ENCODE measurements at places on chromosomes 5 and 9. TPM values are rescaled to one million over a fixed set of nuclear protein-coding genes. Genes with fewer than 3 reads are reported as not detected.

DNA sequence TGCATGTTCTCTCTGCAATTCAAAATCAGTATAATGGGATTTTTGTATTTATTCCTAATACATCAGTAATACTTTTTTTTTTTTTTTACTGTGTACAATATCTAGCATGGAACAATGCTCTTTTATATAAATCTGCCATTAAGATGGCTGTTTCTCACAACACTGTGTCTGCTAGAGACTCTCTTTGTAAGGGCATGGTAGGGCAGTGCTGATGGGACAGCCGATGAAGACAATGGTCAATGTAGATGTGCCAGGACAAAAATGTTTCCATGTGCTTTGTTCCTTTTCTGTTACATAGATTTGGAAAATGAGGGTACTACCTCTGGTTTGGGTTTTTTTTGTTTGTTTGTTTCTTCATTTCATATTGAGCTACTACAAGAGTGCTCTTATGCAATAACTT lies 95.3 kb upstream of the ITGA2 start:
- H3K27ac ChIP-seq: no peak overlapping the region
- H3K36me3 ChIP-seq: no peaks in the 10 kb centered on the region
- H3K4me1 ChIP-seq: peaks cover 4% of the 10 kb centered on the region
- H3K4me3 ChIP-seq: no peak overlapping the region

DNA sequence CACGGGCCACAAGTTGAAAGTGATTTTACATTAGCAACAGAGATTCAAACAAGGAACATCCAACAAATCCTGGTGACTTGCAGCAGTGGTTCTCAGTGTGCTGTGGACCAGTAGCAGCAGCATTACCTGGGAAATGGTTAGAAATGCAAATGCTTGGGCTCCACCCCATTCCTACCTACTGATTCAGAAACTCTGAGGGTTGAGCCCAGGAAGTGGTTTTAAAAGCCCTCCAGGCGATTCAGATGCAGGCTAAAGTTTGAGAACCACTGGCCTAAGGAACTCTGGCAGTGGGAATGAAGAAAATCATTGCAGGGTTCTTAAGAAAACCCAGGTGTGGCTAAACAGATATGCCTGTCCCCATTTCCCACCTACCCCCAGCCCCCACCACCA lies 398.8 kb downstream of the ENC1 start:
- H3K4me1 ChIP-seq: peaks cover 40% of the 10 kb centered on the region
- no peaks in the 10 kb centered on the region for H3K27me3 ChIP-seq
- H3K36me3 ChIP-seq: no peaks in the 10 kb centered on the region
- H3K4me3 ChIP-seq: peak overlapping the region; percentile 15
- DNase-seq: peak; percentile 60
- peak overlapping the region; percentile 96 for H3K27ac ChIP-seq

GRCh38 chr5:80246995-80247729 lies 8.7 kb downstream of the SERINC5 start:
- no peaks in the 10 kb centered on the region for H3K27me3 ChIP-seq
- peak; percentile 71 for DNase-seq
- H3K4me3 ChIP-seq: peak overlapping the region; percentile 40
- peaks cover 38% of the 10 kb centered on the region for H3K4me1 ChIP-seq

DNA sequence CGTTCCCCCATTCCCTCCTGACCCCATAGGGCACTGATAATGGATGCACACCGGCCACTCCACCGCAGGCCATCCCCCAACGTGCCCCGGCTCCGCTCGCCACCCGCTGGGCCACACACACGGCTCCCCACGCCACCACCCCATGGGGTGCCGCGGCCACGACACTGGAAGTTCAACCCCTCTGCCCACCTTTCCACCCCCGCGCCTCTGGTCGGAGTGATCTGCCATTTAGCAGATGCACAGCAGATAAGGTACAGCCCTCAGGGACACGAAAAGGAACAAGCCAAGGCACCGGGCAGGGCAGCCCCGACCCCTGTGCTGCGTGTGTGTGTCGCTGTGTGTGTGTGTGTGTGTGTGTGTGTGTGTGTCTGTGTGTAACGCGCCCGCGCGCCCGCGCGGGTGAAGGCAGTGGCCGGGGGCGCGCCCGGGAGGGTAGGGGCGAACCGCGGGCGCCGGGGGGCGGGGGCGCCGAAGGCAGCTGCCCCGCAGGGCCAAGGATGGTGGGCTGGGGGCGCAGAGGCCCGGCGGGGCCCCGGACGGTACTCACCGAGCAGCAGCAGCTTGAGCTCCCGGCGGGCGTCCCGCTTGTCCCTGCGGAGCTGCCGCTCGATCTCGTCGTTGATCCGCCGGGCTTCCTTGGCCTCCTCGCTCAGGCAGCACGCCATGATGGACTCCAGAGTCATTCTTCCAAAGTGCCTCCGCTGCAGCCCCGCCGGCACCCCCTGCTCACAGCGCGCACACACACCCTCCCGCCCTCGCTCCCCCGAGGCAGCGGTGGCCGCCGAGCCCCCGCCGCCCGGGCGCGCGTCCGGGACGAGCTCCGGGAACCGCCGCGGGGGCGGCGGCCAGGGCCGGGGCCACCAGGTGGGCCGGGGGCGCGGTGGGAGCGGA lies 813 bp downstream of the GNAQ start:
- H3K4me1 ChIP-seq: peaks cover 45% of the 10 kb centered on the region
- DNase-seq: no peak
- H3K27ac ChIP-seq: peak overlapping the region; percentile 54
- H3K4me3 ChIP-seq: peak overlapping the region; percentile 91
- no peaks in the 10 kb centered on the region for H3K27me3 ChIP-seq
- no peaks in the 10 kb centered on the region for H3K36me3 ChIP-seq

- H3K27ac ChIP-seq: no peak overlapping the region
- H3K4me3 ChIP-seq: no peak overlapping the region
- DNase-seq: no peak
- H3K4me1 ChIP-seq: peaks cover 8% of the 10 kb centered on the region
- H3K36me3 ChIP-seq: no peaks in the 10 kb centered on the region
- H3K27me3 ChIP-seq: no peaks in the 10 kb centered on the region
Measured at GRCh38 chr5:95988877-95989276, 27.2 kb upstream of the ELL2 start.

DNA sequence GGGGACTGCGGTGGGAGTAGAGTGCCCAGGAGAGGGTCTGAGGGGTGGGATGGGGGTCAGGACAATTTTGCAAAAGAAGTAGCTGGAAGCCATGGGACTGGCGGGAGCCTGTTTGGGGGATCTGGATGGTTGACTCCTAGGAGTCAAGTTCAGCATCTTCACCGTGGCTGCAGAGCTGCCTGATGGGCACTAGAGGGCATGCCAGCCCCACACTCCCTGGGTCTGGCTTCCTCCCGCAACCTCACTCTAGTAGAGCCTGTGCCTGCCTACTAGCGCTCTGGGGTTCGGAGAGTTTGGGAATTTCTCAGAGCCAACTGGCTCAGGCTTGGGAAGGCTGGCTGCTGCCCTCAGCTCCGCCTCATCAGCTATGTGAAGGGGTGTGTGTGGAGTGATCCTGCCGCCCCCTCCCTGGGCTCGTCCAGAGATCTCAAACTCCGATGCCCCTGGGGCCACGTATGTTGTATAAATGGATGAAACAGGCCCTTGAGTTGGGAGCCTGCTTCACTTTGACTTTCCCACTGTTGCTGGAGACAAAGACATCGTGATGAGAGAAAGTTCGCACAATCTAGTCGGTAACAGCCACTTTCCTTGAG lies 10.8 kb downstream of the TSPAN17 start:
- no peaks in the 10 kb centered on the region for H3K36me3 ChIP-seq
- no peaks in the 10 kb centered on the region for H3K27me3 ChIP-seq
- H3K4me1 ChIP-seq: peaks cover 8% of the 10 kb centered on the region
- DNase-seq: no peak

DNA sequence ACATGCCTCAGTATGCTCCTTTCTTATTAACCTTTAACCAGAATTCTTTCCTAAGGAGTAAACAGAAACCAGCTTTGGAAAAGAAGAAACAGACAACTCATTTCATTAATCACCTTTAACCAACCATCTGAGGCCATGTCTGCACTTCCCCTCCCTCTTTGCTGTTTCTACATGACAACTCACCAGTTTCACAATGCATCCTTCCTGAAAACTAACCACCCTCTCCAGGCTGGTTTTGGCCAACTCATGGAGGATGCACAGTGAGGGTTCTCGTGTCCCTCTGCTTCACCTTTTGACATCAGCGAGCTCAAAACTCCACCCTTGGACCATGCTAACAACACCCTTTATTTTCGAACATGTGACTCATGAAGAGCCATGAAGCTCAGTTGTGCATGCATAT lies 244.1 kb downstream of the ELAVL2 start:
- H3K27me3 ChIP-seq: no peaks in the 10 kb centered on the region
- H3K4me3 ChIP-seq: no peak overlapping the region
- H3K4me1 ChIP-seq: no peaks in the 10 kb centered on the region
- H3K36me3 ChIP-seq: no peaks in the 10 kb centered on the region

- DNase-seq: no peak
- H3K36me3 ChIP-seq: no peaks in the 10 kb centered on the region
Measured at GRCh38 chr9:33851301-33851700, 34.3 kb downstream of the UBE2R2 start.

DNA sequence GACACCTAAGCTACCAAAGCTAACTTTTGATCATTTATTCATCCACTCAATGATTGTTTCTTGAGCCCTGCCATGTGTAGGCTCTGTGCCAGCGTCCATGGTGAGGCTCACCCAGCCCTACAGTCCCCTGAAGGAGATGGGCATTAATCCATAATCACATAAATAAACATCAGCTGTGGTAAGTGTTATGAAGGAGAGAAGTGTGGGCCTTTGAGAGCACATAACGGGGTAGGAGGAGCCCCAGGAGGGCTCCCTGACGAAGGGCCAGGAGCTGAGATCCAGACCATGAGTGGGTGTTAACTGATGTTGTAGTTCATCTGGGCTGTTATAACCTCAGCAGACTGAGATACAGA lies 53.9 kb upstream of the AFAP1L1 start:
- no peak for DNase-seq
- H3K27me3 ChIP-seq: no peaks in the 10 kb centered on the region
- H3K4me1 ChIP-seq: no peaks in the 10 kb centered on the region
- peaks cover 3% of the 10 kb centered on the region for H3K36me3 ChIP-seq

GRCh38 chr5:73387149-73387591 lies 61.4 kb downstream of the FOXD1 start:
- H3K27me3 ChIP-seq: peaks cover 5% of the 10 kb centered on the region
- H3K4me1 ChIP-seq: peaks cover 6% of the 10 kb centered on the region
- no peak overlapping the region for H3K27ac ChIP-seq
- H3K36me3 ChIP-seq: no peaks in the 10 kb centered on the region
- no peak for DNase-seq

- DNase-seq: no peak
- no peaks in the 10 kb centered on the region for H3K36me3 ChIP-seq
- H3K4me1 ChIP-seq: peaks cover 4% of the 10 kb centered on the region
- no peak overlapping the region for H3K4me3 ChIP-seq
Measured at GRCh38 chr5:169101966-169102365, 199.0 kb downstream of the SLIT3 start.

GRCh38 chr5:58871648-58872242 lies 288.9 kb downstream of the RAB3C start:
- no peak overlapping the region for H3K27ac ChIP-seq
- DNase-seq: no peak
- peaks cover 4% of the 10 kb centered on the region for H3K4me1 ChIP-seq
- no peaks in the 10 kb centered on the region for H3K36me3 ChIP-seq

DNA sequence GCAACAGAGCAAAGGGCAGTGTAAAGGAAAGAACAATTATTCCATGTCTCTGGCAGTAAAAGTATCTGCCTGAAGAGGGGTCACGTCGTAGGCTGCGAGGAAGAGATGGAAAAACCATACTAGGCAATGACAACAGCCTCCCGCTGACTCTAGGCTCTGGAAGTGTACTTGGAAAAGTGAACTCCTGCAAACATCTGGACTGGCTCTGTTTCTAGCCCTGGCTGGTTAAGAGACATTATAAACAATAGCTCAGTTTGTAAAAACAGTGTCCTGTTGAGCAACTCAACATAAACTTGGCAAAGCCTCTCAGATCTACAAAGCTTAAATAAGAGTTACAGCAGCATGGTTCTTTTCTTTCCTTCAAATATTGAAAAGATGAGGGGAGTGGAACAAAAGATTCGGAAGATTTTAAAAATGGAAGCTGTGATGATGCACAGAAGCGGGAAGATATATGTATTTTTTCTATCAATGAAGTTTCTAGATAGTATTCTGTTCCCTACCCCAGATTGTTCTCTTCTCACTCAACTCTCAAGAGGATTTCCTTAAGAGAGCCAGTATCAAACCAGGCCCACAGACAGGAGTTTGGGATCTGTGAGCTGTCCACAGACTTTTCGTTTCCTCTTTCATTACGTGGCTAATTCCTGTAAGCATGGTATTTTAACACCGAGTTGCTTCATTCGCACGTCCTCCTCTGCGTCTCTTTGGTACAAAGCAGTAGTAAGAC lies 79.4 kb downstream of the SPTLC1 start:
- no peak for DNase-seq
- H3K27ac ChIP-seq: no peak overlapping the region
- H3K36me3 ChIP-seq: peaks cover 30% of the 10 kb centered on the region
- H3K27me3 ChIP-seq: no peaks in the 10 kb centered on the region
- H3K4me3 ChIP-seq: no peak overlapping the region

DNA sequence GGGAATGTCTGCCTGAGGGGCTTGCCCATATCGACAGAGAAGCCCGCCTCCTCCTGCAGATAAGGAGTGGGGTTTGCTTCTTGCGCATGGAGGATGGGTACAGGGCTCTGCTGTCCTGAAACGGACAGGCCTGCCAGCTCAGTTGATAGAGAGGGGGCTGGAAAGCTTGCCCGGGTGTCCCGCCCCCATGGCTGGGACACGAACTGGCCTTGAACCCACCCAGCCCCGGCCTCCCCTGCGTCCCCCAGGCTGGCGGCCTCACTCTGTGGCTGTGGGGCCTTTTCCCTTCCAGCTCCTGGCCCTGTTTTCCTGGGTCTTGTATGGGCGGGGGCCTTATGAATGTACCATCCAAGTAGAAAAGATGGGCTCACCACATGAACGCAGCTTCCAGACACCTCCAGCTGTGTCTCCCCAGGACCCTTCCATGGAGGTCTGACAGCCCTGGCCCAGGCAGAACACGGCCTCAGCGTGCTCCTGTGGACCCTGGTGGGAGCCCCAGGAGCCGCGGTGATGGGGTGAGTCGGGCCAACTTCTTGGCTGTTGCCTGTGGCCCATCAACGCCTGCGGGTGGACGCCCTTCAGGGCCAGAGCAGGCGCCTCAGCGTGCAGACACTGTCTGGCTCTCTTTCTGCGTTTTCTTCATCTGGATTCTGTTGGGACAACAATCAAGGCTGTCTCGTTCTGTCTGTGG lies 15.9 kb upstream of the SLC2A6 start:
- DNase-seq: no peak
- H3K27ac ChIP-seq: no peak overlapping the region
- no peak overlapping the region for H3K4me3 ChIP-seq
- H3K4me1 ChIP-seq: peaks cover 12% of the 10 kb centered on the region

The NAIP gene
- 1.7 TPM for polyA plus RNA-seq

The PCDHGB6 gene
- 0.30 TPM for polyA plus RNA-seq
